Fibroblast of gingiva (primary cell): ENCODE measurements at places on chromosomes 12 and 14.

- no peak for DNase-seq
Observed at GRCh38 chr12:50517421-50518048, 12.8 kb downstream of the DIP2B start.

GRCh38 chr12:120481022-120481767, 11.6 kb upstream of the SRSF9 start:
- no peak for DNase-seq

DNA sequence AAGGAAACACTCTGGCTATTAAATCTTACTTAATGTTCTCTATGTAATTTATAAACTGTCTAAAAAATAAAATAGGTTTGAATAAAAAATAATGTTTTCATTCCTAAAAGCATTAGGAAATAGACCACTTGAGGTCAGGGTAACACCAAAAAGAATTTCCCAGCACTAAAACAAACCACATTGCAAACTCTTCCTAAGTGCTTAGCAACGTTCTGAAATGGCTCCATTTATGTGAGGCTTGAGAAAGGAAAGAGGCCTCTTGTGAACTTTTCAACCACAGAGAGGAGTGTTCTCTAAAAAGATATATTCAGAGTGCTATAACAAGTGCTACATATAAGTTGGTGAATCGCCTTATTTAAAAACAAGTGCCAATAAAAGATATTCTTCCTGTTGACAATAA, 42.7 kb downstream of the ALX1 start:
- DNase-seq: peak; percentile 3

DNA sequence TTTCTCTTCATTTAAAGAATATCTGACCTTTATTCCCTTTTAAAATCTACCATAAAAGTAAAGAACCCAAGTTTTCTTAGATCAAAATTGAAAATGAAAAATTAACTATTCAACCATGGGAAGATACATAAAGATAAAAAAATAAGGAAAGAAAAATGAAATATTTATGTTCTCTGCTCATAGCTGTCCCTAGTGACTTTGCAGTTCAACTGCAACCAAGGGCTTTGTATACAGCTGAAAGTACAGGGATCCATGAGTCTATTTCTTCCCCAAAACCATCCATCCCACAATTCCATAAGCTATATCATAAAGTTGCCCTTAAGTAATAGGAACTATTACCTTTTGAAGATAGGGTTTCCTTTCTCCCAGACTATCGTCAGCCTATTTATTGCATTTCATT, 113.1 kb downstream of the ITPR2 start:
- no peak for DNase-seq
